ENCODE measurements at places on chromosomes 1 and 21. TPM values are rescaled to one million over a fixed set of nuclear protein-coding genes. Genes with fewer than 3 reads are reported as not detected.

DNA sequence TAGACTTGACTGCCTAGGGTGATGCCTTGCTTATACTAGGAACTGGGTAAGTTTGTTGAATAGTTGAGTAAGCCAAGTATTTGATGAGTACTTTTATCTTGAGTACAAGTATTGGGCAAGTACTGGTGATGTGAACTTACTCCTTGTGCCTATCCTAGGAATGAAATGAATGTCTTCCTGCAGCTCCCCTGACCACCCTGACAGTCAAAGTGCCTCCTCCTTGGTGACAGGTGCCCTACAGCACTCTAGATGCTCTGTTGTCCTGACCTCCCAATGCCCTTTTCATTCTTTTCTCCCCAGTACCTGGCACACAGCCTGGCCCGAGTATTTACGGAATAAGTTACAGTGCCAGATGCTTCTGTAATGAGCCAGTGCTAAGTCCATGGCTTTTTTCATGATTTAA is 25.5 kb downstream of the PCSK9 start:
- no peaks in the 10 kb centered on the region for H3K4me1 ChIP-seq
- no peak for DNase-seq
- H3K36me3 ChIP-seq = no peaks in the 10 kb centered on the region
- no peak overlapping the region for H3K27ac ChIP-seq
- no peak overlapping the region for H3K4me3 ChIP-seq
- no peaks in the 10 kb centered on the region for H3K27me3 ChIP-seq

- no peaks in the 10 kb centered on the region for H3K36me3 ChIP-seq
- peaks cover 11% of the 10 kb centered on the region for H3K27me3 ChIP-seq
- no peaks in the 10 kb centered on the region for H3K4me1 ChIP-seq
- H3K27ac ChIP-seq = no peak overlapping the region
- DNase-seq = no peak
Observed at GRCh38 chr1:38037221-38037939, 9.2 kb downstream of the POU3F1 start.

DNA sequence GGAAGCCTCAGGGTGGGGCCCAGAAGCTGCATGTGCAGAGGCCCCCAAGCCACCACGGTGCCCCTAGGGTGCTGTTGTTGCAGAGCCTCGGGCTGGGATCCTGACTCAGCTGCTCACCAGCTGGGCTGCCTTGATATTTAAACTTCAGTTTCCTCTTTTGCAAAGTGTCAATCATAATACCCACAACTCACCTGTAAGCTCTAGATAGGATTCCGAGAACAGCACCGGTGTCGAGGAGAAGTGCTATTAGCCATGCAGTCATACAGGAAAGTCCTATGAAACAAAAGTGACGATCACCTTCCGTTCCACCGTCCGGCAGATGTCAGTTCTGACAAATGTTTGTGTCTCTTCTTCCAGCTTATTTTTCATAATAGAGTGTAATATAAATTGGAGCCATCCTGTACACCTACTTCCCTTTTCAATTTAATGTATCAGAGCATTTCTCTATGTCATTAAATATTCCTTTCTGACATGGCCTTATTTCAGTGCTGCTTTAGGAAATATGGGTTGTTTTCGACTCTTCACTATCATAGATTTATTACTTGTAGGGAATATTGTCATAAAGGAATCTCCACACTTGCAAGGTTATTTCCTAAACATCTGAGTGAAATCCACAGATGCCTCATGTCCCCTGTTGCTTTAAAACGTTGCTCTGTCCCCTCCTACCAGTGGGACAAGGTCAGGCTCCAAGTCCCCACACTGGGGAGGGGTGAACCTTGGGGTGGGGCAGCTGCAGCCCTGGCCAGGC is 100.8 kb downstream of the SIK1 start:
- H3K27ac ChIP-seq = no peak overlapping the region
- H3K27me3 ChIP-seq = no peaks in the 10 kb centered on the region
- no peaks in the 10 kb centered on the region for H3K4me1 ChIP-seq
- H3K36me3 ChIP-seq = no peaks in the 10 kb centered on the region
- no peak for DNase-seq
- no peak overlapping the region for H3K4me3 ChIP-seq

AIDA gene
- 94.1 TPM for total RNA-seq

CFHR1 gene
- not detected for total RNA-seq

DNA sequence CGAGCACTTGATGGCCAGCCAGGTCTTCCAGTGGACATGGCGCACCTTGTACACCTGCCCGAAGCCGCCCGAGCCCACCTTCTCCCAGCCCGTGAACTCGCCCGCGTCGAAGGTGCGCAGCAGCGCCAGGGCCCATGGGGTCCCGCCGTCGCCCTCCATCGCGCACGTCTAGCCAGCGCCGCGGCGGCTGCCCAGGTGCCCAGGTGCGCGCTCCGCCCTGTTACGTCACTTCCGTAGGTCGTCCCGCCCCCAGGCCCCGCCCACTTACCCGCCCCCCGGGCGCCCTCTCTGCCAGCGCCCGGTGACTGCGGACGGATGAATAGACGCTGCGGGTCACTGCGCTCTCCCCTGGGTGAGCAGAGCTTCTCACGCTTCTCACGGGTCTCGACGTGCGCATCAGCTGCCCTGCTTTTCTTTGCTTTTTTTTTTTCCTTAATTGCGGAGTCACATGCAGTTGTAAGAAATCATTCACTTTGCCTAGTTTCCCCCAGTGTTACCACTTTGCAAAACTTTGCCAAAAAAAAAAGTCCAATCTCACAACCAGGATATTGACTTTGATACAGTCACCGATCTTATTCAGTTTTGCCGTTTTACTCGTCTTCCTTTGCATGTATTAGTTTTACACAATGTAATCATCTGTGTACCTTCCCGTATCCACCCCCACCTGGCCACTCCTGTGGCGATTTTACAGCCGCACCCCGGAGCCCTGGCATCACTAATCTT is at the start of gene RIPK4:
RIPK4 (minus strand) TSS at position 170 of the 723 bp plus-strand sequence; CDS start at position 159, 11 bp downstream.
- no peak within 1 kb of the TSS for H3K27ac ChIP-seq
- H3K4me1 ChIP-seq = no peaks in the 10 kb centered on the region
- peaks cover 53% of the 10 kb centered on the region for H3K27me3 ChIP-seq

- no peaks in the 10 kb centered on the region for H3K27me3 ChIP-seq
- H3K27ac ChIP-seq = peak overlapping the region; percentile 52
- no peak for DNase-seq
- H3K36me3 ChIP-seq = no peaks in the 10 kb centered on the region
- H3K4me1 ChIP-seq = no peaks in the 10 kb centered on the region
Observed at GRCh38 chr1:192943522-192943921, 115.6 kb downstream of the UCHL5 start.

DNA sequence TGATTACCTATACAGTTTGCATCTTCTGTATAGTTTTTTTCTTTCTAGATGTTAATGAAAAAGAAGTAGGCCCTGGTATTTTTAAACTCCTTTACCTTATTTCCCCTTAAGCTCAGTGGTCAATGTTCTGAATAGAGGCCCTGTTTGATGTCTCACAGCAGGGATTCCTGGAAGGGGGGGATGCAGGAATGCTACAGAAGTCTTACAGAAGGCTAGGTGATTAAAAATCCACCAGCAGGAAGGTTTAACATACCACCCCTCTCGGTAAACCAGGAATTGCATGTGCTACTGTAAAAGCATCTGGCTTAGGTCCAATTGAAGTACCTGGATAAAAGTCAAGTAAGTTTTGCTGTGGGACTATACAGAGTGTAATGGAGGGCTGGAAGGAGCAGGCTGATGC is 78.3 kb downstream of the NOS1AP start:
- no peaks in the 10 kb centered on the region for H3K4me1 ChIP-seq
- no peak overlapping the region for H3K4me3 ChIP-seq
- no peaks in the 10 kb centered on the region for H3K27me3 ChIP-seq
- no peak overlapping the region for H3K27ac ChIP-seq
- H3K36me3 ChIP-seq = no peaks in the 10 kb centered on the region

DNA sequence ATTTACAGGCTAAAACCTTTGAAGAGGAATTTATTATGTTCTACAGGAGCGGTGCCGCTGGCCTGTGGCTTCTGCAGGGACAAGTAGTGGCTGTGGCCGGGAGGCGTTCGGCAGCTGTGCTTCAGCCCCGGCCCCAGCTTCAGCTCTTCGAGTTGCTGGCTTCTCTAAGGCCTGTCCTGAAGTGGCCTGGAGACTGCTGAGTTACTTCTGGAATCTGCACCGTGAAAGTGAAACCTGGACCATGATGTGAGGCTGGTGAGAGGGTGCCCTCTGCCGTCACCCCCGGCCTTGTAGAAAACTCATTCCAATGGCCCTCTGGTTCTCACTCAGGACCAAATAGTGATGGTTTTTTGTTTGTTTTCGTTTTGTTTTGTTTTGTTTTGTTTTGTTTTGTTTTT is 48.1 kb downstream of the PRKCZ start:
- H3K27me3 ChIP-seq = no peaks in the 10 kb centered on the region
- H3K4me1 ChIP-seq = no peaks in the 10 kb centered on the region
- H3K4me3 ChIP-seq = no peak overlapping the region
- no peaks in the 10 kb centered on the region for H3K36me3 ChIP-seq

- H3K4me3 ChIP-seq = peak overlapping the region; percentile 84
- H3K27ac ChIP-seq = peak overlapping the region; percentile 91
- H3K36me3 ChIP-seq = no peaks in the 10 kb centered on the region
- DNase-seq = no peak
- peaks cover 14% of the 10 kb centered on the region for H3K4me1 ChIP-seq
Observed at GRCh38 chr1:35640380-35641232, 720 bp downstream of the PSMB2 start.

- no peak overlapping the region for H3K27ac ChIP-seq
- DNase-seq = no peak
- no peaks in the 10 kb centered on the region for H3K27me3 ChIP-seq
- H3K36me3 ChIP-seq = no peaks in the 10 kb centered on the region
Observed at GRCh38 chr21:25496825-25497482, 110.3 kb downstream of the MRPL39 start.

TFF1 gene
- not detected for total RNA-seq

DNA sequence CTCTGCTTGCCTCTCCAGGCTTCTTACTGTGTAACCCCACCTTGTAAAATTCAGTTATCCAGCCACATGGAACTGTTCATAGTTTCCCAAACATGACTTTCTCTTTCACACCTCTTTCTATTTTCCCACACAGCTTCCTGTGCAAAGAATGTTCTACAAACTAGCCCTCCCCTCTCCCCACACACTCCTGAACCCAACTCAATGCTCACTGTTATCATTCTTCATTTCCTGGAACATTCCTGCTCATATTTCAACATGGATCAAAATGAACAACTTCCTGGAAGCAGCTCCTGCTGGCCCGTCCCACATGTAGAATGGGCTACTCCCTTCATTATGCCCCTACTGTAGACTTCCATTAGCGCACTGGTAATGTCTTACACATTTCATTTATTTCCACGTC is 7.5 kb upstream of the HSD11B1 start:
- no peaks in the 10 kb centered on the region for H3K27me3 ChIP-seq
- no peak overlapping the region for H3K4me3 ChIP-seq
- H3K27ac ChIP-seq = no peak overlapping the region
- no peaks in the 10 kb centered on the region for H3K4me1 ChIP-seq

S100A7A gene
- total RNA-seq = not detected

DNA sequence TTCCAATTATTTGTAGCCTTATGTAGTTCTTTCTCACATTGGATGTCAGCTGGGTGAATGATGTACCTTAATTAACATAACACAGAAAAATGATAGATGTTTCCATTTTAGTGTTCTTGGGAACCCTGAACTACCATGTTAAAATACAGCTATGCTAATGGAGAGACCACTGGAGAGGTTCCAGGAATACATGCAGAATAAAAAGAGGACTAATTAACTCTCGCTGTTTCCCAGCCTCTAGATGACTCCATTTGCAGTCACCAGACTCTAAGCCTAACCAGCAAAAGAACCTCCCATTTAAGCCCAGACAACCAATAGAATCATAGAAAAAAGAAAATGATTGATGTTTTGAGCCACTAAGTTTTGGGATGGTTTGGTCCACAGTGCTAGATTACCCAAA is 36.2 kb downstream of the CLCA4 start:
- no peaks in the 10 kb centered on the region for H3K27me3 ChIP-seq
- no peaks in the 10 kb centered on the region for H3K36me3 ChIP-seq
- no peaks in the 10 kb centered on the region for H3K4me1 ChIP-seq
- no peak for DNase-seq
- no peak overlapping the region for H3K4me3 ChIP-seq
- H3K27ac ChIP-seq = no peak overlapping the region

DNA sequence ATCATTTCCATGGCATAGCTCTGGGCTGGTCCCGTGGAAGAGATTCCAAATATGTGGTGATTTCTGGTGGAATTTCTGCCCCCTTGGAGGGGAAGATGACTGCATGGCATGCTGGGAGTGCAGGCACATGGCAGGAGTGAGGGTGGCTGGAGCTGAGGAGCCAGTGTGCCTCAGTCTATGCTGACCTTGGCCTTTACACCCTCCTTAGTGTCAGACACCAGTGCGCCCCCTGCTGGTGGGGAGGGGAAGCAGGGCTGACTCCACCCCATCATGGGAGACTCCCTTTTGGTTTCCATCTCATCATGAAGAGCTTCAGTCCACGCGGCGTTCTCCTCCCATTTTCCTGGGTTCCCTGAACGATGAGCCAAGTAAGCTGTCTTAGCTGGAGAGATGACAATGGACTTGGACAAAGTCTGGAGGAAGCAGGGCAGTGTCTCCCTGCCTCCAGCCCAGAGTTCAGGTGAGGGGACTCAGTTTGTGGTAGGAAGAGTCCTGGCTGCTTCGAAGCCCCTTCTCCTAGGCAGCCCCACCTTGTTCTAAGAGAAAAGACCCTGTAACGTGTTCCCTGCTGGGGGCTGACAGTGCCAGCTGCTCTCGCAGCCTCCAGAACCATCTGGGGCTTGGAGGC is 10.3 kb downstream of the ALX3 start:
- H3K4me3 ChIP-seq = no peak overlapping the region
- no peaks in the 10 kb centered on the region for H3K36me3 ChIP-seq
- no peak overlapping the region for H3K27ac ChIP-seq
- no peak for DNase-seq
- H3K27me3 ChIP-seq = no peaks in the 10 kb centered on the region

DNA sequence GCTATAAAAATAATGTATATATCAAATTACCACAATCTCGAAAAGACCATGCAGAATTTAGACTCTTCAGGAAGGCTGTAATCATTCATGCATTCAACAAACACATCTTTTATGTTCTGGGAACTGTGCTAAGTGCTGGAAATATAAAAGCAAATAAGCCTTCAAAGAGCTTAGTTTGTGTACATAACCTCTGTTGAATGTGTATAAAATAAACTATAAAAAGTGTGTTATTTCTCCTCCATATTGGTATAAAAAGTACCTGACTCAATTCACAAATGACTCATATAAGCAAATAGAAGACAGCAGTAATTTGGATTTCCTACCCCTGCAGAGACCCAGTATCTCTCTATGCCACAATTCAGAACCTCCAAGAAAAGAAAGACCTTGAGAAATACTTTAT is 36.8 kb downstream of the RAB3GAP2 start:
- no peaks in the 10 kb centered on the region for H3K36me3 ChIP-seq
- H3K27me3 ChIP-seq = no peaks in the 10 kb centered on the region
- no peak overlapping the region for H3K27ac ChIP-seq
- H3K4me3 ChIP-seq = no peak overlapping the region

ANKRD34A gene
- total RNA-seq = 5.0 TPM

DNA sequence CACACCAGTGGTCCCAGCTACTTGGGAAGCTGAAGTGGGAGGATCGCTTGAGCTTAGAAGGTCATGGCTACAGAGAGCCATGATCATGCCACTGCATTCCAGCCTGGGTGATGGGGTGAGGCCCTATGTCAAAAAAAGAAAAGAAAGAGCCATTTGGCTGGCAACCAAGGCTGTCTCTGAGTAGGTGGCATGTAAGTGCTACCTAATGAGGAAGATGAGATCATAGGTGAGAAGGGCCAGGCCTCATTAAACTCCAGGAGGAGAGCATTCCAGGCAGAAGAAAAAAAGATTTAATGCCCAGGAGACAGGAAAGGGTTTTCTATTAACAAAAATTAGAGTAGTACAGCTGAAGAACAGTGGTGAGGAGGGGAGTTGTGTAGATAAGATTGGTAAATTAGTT is 103.4 kb upstream of the ZNF678 start:
- no peak for DNase-seq
- H3K4me3 ChIP-seq = no peak overlapping the region
- H3K36me3 ChIP-seq = no peaks in the 10 kb centered on the region
